Hematopoietic multipotent progenitor cell (in vitro differentiated cells): ENCODE measurements at places on chromosomes 3 and 15.

GRCh38 chr3:194170793-194171192, 34.8 kb downstream of the HES1 start:
- no peak for DNase-seq

- DNase-seq: no peak
These were observed 2.9 kb upstream of the GMNC start for GRCh38 chr3:190865419-190865818.

GRCh38 chr3:143977341-143978262, 6.0 kb downstream of the DIPK2A start:
- peak; percentile 42 for DNase-seq

DNA sequence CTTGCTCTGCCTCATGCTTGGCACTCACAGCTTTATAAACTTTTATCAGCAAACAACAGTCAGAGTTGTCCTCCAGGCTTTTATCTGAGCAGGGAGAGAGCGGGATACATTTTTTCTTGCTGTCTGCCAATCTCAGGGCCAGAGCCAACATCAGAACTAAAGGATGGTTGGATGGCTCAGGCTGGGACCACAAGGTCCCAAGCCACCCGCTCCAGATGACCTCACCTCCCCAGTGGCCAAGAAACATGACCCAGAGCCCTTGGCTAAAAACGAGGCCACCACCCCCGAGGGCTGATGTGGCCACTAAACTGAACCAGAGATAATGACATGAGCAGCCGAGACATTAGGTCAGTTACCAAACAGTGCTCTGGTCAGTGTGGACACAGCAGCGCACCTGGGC, 18.8 kb upstream of the SPATA12 start:
- DNase-seq: no peak

DNA sequence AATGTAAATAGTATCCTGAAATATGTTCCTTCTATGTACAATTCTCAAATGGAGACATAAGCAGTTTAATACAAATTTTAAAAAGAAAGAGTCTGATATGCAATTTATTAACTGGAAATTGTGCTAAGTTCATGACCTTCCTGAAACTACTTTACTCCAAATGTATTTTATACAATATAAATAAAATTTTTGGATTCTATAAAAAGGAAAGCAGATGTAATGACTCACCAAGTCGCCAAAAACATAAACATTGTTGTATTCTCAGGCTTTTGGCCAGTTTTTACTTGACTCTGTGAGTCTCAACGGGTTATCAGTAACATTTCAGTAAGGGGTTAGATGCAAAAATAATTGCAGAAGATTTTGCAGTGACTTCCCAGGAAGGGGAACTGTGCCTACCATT, 948.2 kb downstream of the EPHA3 start:
- no peak for DNase-seq

DNA sequence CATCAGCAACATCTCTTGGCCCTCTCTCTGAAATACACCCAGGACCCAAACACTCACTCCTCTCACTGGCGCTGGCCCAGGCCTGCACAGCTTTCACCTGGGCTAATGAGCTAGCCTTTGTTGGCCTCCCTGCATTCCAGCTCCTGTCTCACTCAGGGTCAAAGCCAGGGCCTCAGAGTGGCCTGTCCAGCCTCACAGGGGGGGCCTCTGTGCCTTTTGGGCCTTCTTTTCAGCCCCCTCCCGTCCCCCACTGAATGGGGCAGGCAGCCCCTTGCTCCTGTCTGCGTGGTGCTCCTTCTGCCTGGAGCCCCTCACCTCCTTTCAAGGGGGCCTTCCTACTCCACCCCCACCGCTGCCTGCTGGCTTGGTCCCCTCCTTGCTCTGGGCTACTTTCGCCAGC, 59.0 kb upstream of the PRR23E start:
- no peak for DNase-seq

DNA sequence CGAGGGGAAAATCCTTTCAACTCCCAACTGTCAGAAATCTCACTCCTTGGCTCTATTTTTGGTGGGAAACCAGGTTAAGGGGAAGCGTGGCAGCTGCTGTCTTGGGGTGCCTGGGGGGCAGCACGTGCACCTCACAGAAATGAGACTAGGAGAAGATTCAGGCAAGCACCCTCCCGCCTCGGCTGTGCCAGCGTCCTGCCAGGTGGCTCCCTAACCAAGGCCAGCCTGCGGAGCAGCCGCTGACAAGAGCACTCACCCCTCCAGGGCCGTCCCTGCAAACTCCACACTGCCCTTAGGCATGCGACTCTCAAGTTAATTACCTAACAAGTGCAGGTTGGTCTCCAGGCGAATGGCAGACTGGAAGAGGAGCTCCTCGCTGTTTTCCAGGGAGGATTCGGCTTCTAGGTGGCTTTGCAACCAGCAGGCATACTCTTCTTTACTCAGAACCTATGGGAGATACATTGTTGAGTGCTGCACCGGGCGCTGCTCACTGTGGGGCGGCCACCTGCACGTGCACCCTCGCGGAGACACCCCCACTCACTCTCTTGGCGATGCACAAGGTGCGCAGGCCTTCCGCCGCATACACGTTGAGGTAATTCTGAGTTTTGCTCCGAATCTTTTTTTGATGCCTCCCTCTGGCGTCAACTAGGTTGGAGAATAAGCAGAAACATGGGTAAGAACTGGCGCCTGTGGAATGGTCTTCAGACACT, 155.3 kb downstream of the ATP10A start:
- DNase-seq: no peak
